ENCODE measurements at places on chromosomes 16 and 17. TPM values are rescaled to one million over a fixed set of nuclear protein-coding genes. Genes with fewer than 3 reads are reported as not detected.

DNA sequence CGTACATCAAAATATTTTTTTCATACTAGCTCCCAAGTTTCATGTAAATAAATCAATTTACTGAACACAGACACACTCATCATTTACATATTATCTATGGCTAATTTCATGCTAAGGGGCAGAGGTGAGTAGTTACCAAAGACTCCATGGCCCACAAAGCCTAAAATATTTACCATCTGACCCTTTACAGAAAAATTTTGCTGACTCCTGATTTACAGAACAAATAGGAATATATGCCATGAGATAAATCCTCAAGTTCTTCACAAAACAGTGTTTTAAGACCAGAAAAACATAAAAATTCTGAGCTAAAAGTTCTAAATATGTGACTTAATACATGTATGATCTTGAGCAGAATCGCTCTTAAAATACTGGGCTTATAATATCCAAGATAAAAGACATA lies 36.6 kb upstream of the PHLPP2 start:
- no peak for DNase-seq

Gene CD79B
- total RNA-seq = 42.8 TPM

- DNase-seq = no peak
Measured at GRCh38 chr16:3356118-3356517, 429 bp downstream of the OR2C1 start.

GRCh38 chr17:57284583-57284982 lies 28.3 kb downstream of the MSI2 start:
- no peak for DNase-seq

DNA sequence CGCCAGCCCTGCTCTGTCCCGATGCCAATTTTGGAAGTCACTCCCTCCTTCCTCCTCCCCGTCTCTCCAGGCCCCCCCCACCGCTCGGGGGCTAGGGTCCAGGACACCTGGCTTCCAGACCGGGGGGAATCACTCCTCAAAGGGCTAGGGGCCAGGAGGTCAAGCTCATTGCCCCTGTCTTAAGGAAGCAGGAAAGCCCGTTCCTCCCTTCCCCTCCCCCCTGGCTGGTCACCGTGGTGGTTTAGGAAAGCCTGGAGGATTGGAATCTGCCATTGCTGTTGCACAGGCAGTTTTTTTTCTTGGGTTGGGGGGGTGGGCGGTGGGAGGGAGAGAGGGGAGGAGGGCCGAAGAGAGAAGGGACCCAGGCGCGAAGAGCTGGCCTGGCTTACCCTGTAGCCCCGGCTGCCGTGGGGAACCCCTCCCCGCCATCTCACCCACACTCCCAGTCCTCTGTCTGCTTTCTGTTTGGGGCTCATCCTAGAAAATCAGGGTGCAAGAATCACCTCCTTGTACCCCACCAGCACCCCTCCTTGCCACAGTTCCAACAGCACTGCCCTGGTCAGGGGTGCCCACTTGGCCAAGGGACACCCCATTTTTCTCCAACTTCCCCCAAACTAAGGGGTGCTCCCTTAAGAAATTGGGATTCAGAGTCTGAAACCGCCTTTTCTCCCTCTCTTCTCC lies 2.9 kb upstream of the BCL6B start:
- DNase-seq = no peak

GRCh38 chr17:36089888-36090836 lies at the start of gene CCL3:
Gene CCL3 (minus strand): TSS chr17:36090143. CDS start chr17:36090058, 85 bp downstream.
- DNase-seq = no peak

Gene CDIP1
- 25.5 TPM for total RNA-seq

Gene WNT9B
- total RNA-seq = not detected

GRCh38 chr16:56048425-56049105 lies 142.7 kb upstream of the GNAO1 start:
- DNase-seq = no peak

Gene KRTAP9-4
- not detected for total RNA-seq

Gene GLIS2
- total RNA-seq = not detected

- no peak for DNase-seq
Measured at GRCh38 chr16:21167360-21167759, 8.9 kb downstream of the LDAF1 start.

DNA sequence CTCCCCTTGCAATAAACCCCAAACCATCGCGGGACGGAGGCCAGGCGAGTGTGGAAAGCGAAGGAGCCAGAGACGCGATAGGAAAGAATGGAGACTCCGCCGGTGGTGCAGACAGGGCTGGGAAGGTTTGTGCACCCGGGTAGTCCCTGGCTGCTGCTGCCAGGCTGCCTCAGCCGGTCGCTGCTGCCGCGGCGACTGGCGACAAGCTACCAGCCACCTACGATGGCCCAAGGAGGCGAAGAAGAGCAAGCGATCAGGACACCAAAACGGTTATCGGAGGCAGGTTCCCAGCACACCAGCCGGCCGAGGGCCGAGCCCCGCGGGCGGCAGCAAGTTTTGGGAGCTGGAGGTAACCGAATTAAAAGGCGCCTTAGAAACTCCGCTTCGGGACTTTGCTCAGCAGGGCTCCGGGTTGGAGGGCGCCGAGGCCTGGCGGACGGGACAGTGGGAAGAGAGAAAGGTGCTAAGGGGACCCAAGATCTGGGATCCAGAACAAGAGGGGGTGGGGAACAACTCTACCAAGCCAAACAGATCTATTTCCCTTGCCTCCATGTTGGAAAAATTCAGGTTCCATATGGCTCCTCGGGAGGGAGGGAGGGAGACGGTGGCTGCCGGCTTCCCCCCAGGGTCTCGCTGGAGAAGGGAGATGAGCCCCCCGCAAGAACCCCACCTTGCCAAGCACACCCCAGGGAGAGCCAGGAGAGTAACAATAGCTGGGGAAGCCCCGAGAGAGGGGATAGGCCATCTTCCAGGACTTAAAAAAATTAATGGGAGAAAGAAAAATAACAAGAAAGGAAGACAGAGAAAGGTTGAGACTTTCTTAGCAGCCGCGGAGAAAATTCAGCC lies 9.7 kb upstream of the HOXB2 start:
- DNase-seq = no peak

GRCh38 chr16:50252082-50252611 lies 14.2 kb upstream of the ADCY7 start:
- DNase-seq = no peak

DNA sequence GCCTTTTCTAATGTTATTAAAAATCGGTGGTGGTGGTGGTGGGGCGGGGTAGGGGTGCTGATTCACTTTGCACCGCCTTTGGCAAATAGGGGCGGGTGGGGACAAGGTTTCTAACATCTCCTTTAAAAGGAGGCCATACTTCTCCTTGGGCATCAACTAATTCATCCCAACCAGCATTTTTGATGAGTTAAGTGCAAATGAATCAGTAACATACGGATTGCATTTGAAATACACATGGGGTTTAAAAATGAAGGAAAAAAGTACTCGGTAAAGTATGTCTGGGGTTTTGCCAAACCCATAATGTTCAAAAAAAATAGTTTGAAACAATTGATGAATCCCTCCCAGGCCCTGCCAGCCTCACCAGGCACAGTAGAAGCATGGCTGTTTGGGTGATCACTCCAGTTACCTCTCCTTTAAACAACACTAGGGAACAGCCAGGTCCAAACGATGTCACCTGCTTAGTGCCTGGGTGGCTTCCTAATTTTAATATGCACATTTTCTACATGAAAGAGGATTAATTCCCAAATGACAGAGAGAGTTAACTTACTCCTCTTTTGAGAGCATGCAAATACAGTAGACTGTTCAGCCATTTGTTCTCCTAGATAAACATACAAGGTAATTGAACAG lies 107.2 kb downstream of the ANKFN1 start:
- no peak for DNase-seq

Gene NOS2
- total RNA-seq = 0.42 TPM

DNA sequence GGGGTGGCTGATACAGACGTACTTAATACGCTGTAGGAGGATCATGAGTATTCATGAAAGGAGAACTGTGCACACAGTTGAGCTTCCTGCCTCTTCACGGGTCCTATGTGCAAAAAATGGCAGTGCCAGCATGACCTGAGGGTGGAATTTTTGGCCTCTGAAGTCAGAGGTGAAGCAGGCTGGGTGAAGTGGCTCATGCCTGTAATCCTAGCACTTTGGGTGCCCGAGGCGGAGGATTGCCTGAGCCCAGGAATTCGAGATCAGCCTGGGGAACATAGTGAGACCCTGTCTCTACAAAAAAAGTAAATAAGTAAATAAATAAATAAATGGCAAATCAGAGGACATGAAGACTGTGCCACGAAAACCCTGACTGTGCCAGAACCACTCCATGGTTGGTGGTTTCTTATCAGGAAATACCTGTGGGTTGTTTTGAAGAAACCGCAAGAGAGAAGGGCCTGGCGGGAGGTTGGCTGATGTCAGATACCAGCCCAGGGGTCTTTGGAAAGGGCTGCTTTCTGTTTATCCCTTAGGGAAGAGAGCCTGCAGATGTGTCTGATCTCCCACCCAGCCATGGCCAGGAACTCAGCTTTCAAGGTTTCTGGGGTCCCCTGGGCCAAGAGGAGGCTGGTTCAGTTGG lies 3.4 kb downstream of the ASPSCR1 start:
- no peak for DNase-seq

DNA sequence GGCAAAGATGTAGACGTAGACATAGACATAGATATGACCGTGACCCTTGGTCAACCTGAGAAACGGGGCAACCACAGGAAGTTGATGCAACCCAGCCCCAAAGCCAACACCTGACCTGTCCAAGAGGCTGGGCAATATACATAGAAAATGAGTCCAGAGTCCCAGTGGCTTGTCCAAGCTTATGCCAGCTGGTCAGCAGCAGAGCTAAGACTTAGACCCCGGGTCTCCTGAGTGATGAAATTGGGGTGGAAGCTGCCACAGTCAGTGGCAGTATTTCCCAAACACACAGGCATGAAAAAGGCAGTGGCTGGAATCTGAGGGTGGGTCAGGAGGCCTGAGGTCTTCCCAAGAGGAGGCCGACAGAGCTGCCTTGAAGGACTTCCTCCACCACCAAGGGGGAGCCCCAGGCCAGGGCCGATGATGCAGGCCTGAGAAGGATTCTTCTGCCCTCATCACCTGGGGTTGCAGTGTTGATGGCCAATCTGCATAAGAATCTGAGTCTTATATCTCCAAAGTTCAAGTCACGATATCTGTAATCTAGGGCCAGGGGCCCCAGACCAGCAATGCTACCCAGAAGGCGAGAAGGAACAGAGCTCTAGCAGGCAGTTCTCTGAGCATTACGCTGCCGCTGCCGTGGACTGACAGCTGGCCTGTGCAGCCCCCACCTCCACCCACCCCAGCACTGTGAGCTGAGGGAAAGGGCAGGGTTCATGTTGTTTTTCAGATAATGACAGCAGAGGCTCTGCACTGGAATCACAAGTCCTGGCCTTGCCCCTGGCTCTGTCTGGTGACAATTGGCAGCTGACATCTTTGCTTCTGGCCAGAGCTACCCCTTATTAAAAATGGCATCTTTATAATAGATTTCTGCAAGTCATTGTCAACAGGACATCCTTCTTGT lies 72.7 kb downstream of the GNAO1 start:
- DNase-seq = no peak

Gene EPX
- not detected for total RNA-seq

Gene SAMD14
- 0.30 TPM for total RNA-seq

DNA sequence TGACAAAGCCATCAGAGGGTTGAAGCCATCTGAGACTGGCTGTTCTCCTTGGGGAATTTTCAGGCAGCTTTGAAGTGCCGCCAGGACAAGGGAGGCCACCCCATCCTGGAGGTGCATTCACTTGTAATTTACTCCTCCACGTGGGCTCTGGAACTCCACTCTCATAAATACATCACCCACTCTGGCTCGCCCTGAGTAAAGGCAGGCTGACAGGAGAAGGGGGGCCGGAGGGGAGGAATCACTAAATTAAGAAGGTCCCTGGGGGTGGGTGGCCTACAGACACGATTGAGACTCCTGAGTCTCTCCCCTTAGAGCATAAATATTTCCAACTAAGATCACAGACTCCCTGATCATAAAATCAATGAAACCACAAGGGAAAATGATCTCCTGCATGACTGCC lies 56.3 kb upstream of the HNF1B start:
- no peak for DNase-seq

Gene NPIPB2
- total RNA-seq = 18.0 TPM

- no peak for DNase-seq
Measured at GRCh38 chr16:26816885-26817571, 249.7 kb upstream of the C16orf82 start.

Measured in naive thymus-derived CD8-positive, alpha-beta T cell (primary cell).